ENCODE measurements at places on chromosomes 5 and 9. TPM values are rescaled to one million over a fixed set of nuclear protein-coding genes. Genes with fewer than 3 reads are reported as not detected.

DNA sequence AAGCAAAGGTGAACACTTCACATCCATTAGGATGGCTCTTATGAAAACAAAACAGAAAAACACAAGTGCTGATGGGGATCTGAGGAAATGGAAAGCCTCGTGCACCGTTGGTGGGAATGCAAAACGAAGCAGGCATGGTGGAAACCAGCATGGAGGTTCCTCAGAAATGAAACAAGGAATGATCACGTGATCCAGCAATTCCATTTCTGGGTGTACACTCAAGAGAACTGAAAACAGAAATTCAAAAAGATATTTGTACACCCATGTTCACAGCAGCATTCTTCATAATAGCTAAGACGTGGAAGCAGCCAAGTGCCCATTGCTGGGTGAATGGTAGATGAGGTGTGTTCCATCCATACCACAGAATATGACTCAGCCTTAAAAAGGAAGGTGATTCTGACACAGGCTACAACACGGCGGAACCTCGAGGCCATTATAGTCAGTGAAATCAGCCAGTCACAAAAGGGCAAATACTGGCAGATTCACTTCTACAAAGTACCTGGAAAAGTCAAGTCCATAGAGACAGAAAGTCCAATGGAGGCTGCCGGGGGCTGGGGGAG is 87.2 kb upstream of the RAPGEF1 start:
- no peak for DNase-seq

GRCh38 chr5:178560911-178561310 is 29.3 kb downstream of the COL23A1 start:
- DNase-seq, result no peak

DNA sequence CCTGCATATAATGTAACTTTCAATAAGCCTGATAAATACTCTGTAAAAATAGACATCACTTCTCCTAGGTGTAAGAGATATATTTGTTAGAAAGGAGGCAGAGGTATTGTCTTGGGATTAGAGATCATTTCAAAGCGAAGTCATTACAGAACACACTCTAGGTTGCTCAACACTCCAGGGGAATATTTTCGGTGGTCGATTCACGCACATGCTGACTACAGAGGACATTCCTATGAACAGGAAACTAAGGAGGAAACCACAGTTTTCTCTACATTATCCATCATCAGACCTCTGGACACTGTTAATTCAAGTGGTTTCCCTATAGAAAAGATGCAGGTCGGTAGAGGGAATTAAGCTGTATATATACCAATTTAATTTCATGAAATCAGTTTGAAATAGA is 370.0 kb downstream of the NDUFS4 start:
- DNase-seq, result no peak

- DNase-seq, result no peak
Observed at GRCh38 chr9:88773627-88774244, 217.5 kb upstream of the S1PR3 start.

- no peak for DNase-seq
Observed at GRCh38 chr9:35907711-35908503, 1.4 kb upstream of the SPAAR start.

Gene STING1
- total RNA-seq, result 52.5 TPM

DNA sequence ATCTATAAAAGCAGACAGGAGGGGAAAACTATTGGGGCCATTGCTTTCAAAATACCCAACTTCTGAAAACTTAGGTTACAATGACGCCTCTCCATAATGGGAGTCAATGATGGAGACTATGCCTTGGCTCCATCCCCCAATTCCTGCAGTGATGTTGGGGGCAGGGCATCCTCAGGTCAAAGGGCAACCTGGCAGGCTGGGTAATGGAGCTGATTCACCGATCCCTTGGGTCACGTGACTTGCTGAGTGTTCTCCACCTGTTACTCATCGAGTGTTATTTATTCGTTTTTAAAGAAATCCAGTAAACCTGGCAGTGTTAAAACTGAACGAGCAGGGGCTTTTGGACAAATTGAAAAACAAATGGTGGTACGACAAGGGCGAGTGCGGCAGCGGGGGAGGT is 244.4 kb downstream of the FAM114A2 start:
- no peak for DNase-seq

- no peak for DNase-seq
Observed at GRCh38 chr9:129558063-129558550, 62.8 kb downstream of the C9orf50 start.

Gene GRXCR2
- not detected for total RNA-seq

DNA sequence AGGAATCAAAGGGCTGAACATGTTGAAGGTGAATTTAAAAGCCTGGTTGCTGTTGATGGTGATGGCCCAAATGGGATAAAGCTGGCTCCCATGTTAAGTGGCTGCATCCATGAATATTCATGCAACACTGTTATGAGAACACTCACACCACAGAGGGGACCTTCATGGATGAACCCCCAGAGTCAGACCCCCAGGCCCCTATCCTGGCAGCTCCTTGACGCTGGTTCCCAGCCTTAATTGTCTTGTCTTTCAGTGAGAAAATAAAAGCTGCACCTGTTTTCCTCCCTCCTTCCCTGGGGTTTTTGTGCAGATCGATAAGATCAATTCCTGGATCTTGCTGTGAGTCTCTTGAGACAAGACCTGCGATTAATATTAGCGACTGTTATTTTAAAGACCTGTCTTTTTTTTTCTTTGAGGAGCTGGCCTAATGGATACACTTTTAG is 371.7 kb downstream of the ICE1 start:
- DNase-seq, result no peak

Gene P4HA2
- total RNA-seq, result 15.7 TPM

DNA sequence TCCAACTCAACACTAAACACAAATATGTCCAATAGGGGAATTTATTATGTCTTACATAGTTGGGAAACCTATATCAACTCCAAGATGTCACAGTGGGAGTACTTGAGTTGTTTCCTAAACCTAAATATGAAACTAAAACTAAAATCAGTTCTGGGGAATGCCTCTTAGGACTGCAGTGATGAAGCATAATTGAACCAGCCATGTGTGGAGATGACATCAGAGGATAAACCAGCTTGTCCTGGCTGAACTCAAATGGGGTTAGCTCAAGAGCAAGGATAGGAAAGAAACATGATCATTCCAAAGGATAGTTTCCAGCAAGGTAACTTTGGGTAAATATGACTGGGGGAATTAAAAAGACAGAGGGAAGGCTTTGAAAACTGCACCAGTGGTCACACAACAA is 88.9 kb upstream of the PLPPR1 start:
- no peak for DNase-seq

Gene PHF24
- 0.39 TPM for total RNA-seq

Gene SPINK6
- total RNA-seq, result not detected

DNA sequence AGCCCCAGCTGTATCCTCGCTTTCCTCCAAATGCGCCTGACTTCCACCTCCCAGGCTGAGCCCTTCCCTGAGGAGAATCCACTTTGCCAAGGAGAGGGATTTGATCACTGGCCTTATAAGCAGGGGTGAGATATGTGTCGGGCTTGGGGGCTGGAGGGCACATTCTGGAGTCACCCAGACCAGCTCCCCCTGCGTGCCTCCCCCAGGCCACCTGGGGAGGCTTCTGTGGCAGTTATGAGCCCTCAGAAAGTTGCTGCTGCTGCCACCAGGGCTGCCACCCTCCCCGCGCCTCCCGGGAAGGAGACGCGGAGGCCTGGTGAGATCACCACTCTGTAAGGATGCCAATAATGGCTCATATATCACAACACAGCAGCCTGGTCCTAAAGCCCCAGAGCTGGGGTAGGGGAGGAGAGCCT is 211.5 kb downstream of the PAPPA start:
- DNase-seq, result no peak

- no peak for DNase-seq
Observed at GRCh38 chr5:94024101-94024500, 282.7 kb upstream of the POU5F2 start.

- DNase-seq, result no peak
Observed at GRCh38 chr5:110086658-110087388, 397.1 kb downstream of the MAN2A1 start.

DNA sequence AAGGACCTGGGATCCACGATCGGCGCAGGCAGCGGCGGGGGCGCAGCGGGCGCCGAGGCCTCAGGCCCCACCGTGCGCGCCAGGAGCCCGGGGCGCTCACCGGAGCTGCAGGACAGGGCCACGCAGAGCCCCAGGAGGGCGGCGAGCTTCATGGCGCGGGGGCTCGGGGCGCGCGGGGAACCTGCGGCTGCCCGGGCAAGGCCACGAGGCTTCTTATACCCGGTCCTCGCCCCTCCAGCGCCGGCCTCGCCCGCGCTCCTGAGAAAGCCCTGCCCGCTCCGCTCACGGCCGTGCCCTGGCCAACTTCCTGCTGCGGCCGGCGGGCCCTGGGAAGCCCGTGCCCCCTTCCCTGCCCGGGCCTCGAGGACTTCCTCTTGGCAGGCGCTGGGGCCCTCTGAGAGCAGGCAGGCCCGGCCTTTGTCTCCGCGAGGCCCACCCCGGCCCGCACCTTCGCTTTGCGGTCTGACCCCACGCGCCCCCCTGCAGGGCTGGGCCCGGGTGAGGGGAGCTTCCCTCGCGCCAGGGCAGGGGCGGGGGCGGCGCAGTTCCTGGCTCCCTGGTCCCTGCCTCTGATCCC is at the start of gene SCGB3A1:
Gene SCGB3A1, minus strand, starts transcription at position 189 of the 577 bp plus-strand sequence. Its CDS starts 37 bp downstream, at position 152.
- DNase-seq, result no peak

GRCh38 chr5:9268226-9268625 is 277.6 kb downstream of the SEMA5A start:
- DNase-seq, result no peak

- DNase-seq, result no peak
Observed at GRCh38 chr5:119811458-119811857, 182.1 kb downstream of the FAM170A start.

Gene CCL28
- total RNA-seq, result 1.4 TPM

Gene PAPPA
- 5.7 TPM for total RNA-seq

DNA sequence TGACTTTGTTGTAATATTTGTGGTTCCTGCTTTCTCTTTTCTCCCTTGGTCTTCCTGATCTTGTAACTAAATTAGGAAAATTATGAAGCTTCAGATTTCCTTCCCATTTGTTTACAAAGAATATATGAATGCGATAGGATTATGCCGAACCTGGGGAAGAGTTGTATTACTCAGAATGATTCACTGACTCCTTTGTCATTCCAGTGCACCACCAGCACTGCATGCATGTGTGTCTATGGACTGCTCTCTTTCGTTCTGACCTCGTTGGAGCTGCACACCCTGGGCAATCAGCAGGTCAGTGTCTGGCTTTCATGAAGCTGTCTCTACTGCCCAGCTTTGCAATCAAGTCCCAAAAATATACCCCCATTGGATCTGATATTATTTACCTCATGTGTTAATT is 25.5 kb downstream of the NUP188 start:
- no peak for DNase-seq

Gene SLCO6A1
- not detected for total RNA-seq

- peak; percentile 60 for DNase-seq
Observed at GRCh38 chr5:6333182-6333905, 45.0 kb downstream of the MED10 start.
